ENCODE measurements at places on chromosomes 6 and 20. TPM values are rescaled to one million over a fixed set of nuclear protein-coding genes. Genes with fewer than 3 reads are reported as not detected.

- peaks cover 15% of the 10 kb centered on the region for H3K4me1 ChIP-seq
- H3K36me3 ChIP-seq = peaks cover 13% of the 10 kb centered on the region
- DNase-seq = no peak
- no peak overlapping the region for H3K4me3 ChIP-seq
- H3K27me3 ChIP-seq = no peaks in the 10 kb centered on the region
Observed at GRCh38 chr6:12022481-12022880, 10.4 kb downstream of the HIVEP1 start.

- no peak overlapping the region for H3K4me3 ChIP-seq
- H3K4me1 ChIP-seq = peaks cover 24% of the 10 kb centered on the region
- peak; percentile 34 for DNase-seq
- no peak overlapping the region for H3K27ac ChIP-seq
- H3K27me3 ChIP-seq = no peaks in the 10 kb centered on the region
- no peaks in the 10 kb centered on the region for H3K36me3 ChIP-seq
Observed at GRCh38 chr6:108946695-108947094, 98.5 kb downstream of the ARMC2 start.

DNA sequence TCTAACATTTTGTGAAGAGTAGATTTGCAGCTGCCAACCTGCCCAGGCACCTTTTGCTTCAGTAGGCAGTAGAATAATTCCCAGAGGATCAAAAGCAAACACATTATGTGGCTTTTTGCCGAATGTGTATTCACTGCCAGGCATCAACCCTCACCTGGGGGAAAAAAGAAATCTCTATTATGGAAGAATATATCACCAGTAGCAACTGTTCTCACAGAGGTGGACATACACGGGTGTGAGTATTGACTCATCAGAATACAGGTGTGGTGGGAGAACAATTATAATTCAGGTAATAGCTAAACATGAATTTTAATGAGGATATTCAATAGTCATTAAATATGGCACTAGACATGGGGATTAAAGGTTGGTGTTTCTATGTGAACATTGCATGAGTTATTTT is 910.7 kb downstream of the TFAP2A start:
- no peaks in the 10 kb centered on the region for H3K4me1 ChIP-seq
- H3K4me3 ChIP-seq = no peak overlapping the region
- H3K27ac ChIP-seq = no peak overlapping the region
- no peaks in the 10 kb centered on the region for H3K27me3 ChIP-seq
- no peaks in the 10 kb centered on the region for H3K36me3 ChIP-seq

DNA sequence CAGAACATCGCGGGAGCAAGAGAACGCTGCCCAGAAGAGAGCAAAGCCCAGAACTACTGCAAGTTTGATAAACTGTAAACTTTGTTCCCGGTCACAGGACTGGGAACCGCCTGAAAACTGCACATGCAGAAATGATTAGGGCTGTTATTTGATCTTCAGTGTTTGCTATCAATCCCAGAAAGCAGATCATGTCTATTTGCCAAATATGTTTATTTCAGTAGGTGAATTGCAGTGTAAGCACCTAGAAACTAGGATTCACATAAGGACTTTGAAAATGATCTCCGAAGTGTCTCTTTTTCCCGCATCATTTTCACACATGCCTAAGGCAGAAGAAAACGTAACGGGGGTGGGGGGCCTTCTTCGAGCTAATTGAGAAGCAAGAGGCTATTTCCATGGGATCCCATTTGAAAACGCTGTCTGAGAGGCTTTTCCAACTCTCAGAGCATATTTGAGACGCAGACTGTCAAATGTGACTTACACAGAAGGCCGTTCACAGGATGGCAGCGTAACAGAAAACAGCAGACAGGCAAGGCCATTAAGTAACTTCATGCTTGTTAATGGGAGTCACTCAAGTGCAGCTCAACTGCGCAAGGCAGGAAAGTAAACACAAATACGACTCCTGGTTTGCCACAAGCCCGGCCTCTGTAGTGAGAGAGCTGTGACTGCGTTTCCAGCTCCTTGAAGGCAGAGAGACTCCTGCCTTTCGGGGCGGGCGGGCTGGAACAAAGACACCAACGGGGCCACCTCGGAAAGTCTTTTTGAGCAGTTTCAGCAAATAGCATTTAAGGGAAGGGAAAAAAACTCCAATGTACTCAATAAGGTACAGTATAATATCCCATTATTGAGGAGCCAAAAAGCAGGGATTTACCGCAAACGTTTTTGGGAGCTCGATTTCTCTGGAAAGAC is 144.7 kb upstream of the ZNF217 start:
- peak overlapping the region; percentile 75 for H3K27ac ChIP-seq
- peak overlapping the region; percentile 22 for H3K4me3 ChIP-seq
- no peaks in the 10 kb centered on the region for H3K27me3 ChIP-seq
- peaks cover 28% of the 10 kb centered on the region for H3K4me1 ChIP-seq
- DNase-seq = peak; percentile 90
- H3K36me3 ChIP-seq = no peaks in the 10 kb centered on the region

GRCh38 chr6:66940003-66940402 is 1233.0 kb upstream of the EYS start:
- H3K36me3 ChIP-seq = no peaks in the 10 kb centered on the region
- H3K4me3 ChIP-seq = no peak overlapping the region
- no peaks in the 10 kb centered on the region for H3K4me1 ChIP-seq
- no peak overlapping the region for H3K27ac ChIP-seq

DNA sequence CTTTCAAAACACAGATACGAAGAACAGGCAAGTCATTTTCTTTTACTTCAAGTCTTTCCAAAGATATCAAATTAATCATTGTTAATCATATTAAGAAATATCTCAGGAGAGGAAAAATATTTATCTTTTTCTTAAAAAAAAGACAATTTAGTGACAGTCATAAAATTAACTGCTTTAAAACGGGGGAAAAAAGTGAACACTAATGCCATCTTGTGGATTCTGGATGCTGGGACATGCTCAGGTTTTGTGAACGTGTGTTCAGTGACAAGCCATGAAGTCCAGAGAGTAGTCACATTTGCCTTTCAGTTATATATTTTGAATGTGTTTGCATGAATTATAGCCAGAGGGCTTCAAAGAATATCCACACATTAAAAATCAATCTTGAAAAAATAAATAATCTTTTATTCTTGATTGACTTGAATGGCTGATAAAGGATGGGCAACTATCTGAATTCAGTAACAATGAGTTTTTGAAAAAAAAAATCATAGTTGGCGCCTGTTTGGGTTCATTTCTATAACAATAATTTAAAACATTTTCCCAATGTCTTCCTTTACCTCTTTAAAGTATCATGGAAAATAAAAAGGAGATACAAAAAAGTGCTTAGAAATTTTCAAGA is 74.7 kb upstream of the NOX3 start:
- no peak overlapping the region for H3K4me3 ChIP-seq
- H3K27ac ChIP-seq = peak overlapping the region; percentile 50
- no peaks in the 10 kb centered on the region for H3K36me3 ChIP-seq
- no peaks in the 10 kb centered on the region for H3K27me3 ChIP-seq

DNA sequence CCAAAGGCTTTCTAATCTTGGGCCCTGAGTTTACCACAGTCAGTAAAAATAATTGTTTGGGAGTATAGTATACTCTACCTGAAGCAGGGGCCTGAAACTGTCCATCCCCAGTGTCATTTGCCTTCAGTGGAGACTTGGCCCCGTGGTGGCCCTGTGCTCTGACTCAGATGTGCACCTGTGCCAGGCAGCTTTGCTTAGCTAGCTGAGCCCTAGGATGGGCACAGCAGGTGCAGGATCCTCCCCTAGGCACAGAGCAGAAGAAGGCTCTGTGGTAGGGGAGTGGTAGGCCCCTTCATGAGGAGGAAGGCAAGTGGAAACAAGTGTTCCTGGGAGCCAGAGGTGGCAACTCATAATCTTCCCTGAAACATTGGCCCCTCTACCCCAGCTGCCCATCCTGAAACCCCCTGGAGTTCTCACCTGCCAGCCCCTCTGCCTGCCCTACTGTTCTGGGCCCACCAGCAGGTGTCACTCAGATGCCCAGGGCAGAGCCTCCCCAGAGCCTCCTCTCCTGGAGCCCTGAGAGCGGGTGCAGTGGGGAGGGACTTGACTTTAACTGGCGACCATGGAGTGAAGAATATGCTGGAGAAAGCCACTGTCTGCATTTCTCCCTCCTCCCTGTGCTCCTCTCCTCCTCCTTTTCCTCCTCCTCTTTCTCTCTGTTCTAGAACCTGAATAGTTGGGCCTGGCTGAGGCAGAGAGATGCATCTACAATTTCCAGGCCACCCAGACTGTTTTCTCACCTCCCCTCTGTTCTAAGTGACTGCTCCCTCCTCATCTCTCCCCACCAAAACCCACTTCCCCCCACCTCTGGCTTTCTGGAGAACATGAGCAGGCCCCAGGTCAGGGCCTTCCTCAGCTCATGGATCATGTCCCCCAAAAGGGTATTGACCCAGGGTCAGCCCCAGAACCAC is 2.9 kb downstream of the CPNE5 start:
- no peak for DNase-seq
- no peak overlapping the region for H3K27ac ChIP-seq
- no peaks in the 10 kb centered on the region for H3K36me3 ChIP-seq
- H3K27me3 ChIP-seq = peaks cover 57% of the 10 kb centered on the region
- peaks cover 8% of the 10 kb centered on the region for H3K4me1 ChIP-seq
- H3K4me3 ChIP-seq = no peak overlapping the region

- no peak overlapping the region for H3K4me3 ChIP-seq
- H3K27me3 ChIP-seq = no peaks in the 10 kb centered on the region
- DNase-seq = peak; percentile 28
- H3K27ac ChIP-seq = no peak overlapping the region
Observed at GRCh38 chr20:2314759-2315439, 19.1 kb downstream of the TGM3 start.

The CRYBG1 gene
- 1.1 TPM for total RNA-seq

The ULBP1 gene
- 0.56 TPM for total RNA-seq
